ENCODE measurements at places on chromosomes 5 and 9.

DNA sequence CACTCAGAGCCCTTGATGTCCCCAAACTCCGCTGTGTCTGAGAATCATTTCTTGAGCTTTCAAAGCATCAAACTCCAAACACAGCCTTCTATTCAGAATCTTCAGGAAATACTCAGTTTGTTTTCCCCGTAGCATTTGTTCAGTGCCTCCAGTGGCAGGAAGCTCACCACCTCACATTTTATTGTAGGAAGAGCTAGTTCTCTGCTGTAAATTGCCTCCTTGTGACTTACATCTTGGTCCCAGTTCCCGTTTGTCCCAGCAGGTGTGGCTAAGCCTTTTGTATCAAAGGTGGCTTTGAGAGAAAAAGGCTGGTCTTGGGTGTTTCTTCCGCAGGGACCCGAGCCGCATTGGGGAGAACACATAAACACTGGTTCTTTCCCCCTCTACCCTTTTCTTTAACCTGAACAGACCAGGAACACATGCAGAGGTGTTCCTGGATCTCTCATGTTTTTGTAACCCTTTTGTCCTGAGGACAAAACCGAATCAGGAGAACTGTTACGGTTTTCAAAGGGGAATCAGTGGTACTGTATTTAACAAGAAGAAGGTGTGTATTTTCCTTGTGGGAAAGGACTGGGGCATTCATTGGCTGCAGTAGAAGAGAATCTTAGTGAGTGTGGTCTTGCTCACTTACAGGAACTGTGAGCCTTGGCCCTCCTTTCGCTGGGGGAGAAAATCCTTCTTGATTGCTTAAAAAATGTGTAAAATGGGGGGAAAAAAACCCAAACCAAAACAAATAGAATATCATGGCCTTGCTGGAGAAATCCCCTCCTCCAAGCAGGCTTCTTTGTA, 1.9 kb downstream of the OSMR start:
- DNase-seq, result no peak

DNA sequence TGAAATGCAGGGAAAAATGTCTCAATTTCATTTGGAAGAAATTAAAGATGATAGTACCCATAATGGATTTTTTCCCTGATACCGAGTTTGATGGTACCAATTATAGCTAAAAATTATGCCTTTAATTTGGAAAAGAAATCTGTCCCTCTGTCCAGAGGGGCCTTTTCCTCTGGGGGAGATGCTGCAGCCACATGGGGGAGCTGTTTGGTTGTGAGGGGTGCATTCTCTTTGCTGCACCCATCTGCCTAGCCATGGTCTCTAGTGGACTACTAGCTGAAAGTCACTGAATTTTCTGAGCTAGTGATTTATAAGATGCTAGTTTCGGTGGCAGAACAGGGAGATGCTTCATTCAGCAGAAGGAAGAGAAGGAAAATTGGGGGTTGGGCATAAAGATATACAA, 9.6 kb downstream of the SEC61B start:
- no peak for DNase-seq

DNA sequence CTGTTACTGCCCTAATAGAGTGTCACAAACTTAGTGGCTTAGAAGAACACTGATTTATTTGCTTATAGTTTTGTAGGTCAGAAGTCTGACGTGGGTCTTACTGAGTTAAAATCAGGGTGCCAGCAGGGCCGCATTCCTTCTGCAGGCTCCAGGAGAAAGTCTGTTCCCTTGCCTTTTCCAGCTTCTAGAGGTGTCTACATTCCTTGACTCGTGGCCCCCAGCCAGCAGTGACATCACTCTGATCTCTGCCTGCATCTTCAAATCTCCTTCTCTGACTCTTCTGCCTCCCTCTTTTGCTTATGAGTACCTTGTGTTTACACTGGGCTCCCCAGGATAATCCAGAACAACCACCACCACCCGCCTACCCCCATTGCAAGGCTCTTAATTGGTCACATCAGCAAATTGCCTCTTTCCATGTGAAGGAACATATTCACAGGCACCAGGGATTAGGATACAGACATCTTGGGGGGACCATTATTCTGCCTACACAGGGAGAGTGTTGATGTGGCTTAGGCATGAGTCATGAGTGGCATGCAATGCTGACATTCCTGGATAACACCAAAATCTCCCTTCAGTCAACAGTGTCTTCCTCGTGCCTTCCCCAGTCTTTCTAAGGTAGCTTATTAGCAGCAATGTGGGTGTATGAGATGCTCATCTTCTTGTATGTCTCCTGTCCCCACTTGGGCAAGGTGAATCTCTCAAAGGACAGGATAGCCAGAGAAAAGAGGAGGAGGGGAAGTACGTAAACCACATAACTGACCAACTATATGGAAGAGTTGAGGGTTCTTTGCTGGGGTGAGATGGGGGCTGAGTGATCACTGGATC, 24.4 kb downstream of the CYFIP2 start:
- DNase-seq, result no peak

GRCh38 chr9:7081065-7081600, 323.4 kb downstream of the KDM4C start:
- DNase-seq, result no peak

DNA sequence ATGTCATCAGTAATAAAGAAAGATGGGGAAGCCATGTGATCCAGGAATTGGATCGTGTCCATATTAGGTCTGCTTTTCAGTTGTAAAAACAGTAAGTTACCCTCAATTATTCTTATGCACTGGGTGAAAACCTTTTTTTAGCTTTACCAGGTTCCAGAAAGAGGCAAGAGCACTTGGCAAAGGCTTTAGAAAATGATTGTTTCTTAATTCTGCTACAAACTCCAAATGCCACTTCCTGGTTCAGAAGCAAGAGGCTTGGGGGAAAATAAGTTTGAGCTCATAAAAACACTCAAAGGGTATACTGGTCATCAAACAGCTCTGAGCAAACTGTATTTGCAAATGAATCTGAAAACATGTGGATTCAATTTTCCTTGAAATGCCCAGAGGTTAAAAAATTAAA, 615.6 kb downstream of the EBF1 start:
- no peak for DNase-seq

DNA sequence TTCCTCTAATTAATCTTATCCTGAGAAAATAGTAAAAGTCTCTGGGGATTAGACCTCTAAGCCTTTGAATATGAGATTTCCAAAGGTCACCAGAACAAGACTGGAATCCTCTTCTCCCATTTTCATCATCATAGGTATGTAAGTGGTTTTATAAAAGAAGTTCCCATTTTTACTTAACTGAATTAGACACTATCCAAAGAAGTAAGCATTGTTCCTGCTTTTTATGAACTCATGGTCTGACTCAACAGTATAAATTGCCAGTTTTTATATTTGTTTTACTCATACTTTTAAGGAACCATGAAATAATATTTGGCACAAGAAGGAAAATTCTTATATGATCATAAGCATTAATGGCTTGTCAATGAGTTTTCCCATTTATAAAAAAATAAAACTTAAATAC, 167.1 kb upstream of the ADRA1B start:
- DNase-seq, result no peak

DNA sequence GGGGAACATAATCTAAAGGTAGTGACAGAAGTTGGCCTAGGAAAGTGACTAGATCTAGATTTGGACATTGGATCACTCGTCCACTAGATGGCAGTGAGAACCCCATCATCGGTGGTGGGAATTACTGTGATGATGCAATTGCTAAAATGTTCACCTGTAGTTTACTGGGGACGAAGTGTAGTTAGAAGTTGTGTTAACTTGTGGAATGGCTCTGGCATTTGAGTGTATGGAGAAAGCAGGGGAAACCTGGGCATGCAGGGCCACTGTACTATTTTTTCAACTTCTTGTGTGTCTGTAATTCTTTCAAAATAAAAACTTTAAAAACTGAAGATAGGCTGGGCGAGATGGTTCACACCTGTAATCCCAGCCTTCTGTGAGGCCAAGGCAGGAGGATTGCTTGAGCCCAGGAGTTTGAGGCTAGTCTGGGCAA, 75.5 kb downstream of the PHAX start:
- DNase-seq, result peak; percentile 49

DNA sequence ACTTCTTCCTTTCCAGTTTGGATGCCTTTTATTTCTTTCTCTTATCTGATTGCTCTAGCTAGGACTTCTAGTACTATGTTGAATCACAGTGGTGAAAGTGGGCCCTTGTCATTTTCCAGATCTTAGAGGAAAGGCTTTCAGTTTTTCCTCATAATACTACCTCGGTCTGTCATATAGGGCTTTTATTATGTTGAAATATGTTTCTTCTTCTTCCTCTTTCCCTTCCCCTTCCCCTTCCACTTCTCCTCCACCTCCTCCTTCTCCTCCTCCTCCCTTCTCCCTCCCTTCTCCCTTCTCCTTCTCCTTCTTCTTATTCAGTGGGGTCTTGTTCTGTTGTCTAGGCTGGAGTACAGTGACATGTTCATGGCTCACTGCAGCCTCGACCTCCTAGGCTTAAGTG, 9.2 kb upstream of the TERT start:
- no peak for DNase-seq

DNA sequence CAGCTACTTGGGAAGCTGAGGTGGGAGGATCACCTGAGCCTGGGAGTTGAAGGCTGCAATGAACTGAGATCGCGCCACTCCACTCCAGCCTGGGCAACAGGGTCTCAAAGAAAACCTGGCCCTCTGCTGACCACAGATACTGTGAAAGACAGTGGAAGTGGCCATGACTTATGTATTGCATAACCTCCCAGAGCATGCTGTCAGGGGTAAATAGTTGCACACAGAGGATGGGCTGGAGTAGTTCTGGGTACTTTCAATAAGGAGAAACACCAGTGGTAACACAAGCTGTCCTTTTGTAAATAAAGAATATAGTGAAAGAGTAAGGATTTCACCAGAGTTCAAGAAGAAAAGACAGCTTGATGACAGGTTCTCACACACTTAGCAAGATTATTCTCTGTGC, 1.8 kb downstream of the ACER2 start:
- no peak for DNase-seq

- DNase-seq, result no peak
These were observed 625 bp upstream of the UBLCP1 start for GRCh38 chr5:159262472-159262858.

GRCh38 chr5:168691891-168692290, 112.7 kb upstream of the PANK3 start:
- DNase-seq, result no peak

All from right renal pelvis (tissue), 4 donors.